CD4-positive, alpha-beta memory T cell (primary cell): ENCODE measurements at places on chromosomes 2 and 18. TPM values are rescaled to one million over a fixed set of nuclear protein-coding genes. Genes with fewer than 3 reads are reported as not detected.

GRCh38 chr2:194445226-194445625 is 1211.8 kb upstream of the SLC39A10 start:
- DNase-seq: no peak

GRCh38 chr2:112805542-112805941 is 21.2 kb upstream of the IL1A start:
- DNase-seq: no peak

- no peak for DNase-seq
Observed at GRCh38 chr18:49762191-49763077, 50.9 kb downstream of the ACAA2 start.

GRCh38 chr2:149625271-149625670 is 37.7 kb upstream of the MMADHC start:
- DNase-seq: no peak

DNA sequence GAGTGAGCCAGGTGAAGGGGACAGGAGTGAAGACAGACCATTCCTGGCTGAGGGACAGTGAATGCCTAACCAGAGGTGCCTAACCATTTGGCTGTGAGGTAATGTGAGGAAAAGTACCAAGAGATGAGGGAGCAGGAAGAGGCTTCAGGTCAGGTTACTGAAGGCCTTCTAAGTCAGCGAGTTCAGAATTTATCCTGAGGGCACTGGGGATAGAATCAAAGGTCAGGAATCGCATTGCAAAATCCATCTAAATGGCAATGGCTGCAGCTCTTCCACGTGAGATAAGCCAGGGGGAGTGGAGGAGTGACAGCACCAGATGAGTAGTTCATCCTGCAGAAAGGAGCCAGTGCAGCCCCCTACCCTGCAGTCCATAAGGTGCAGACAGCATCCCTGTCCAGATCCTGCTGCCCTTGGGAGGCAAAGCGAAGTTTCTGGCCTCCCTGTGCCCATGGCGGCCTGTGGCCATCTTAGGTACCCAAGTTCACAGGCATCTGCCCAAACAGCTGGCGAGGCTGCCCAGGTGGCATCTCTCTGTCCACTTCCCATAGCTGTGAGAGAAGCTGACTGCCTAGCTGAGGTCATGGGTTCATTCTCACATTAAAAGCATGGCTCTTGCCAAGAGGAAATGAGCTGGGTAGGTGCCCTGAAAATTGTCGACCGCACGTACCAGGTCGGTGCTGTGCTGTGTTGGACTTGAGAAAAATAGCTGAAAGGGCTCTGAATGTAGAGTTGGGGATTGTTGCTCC is 49.5 kb downstream of the CYP27C1 start:
- no peak for DNase-seq

The RIT2 gene
- not detected for polyA plus RNA-seq

The ACTG2 gene
- polyA plus RNA-seq: not detected

The NEU2 gene
- not detected for polyA plus RNA-seq
